ENCODE measurements at places on chromosomes 5 and 9.

GRCh38 chr5:122019919-122020590 is 58.0 kb downstream of the LOX start:
- no peak for DNase-seq

DNA sequence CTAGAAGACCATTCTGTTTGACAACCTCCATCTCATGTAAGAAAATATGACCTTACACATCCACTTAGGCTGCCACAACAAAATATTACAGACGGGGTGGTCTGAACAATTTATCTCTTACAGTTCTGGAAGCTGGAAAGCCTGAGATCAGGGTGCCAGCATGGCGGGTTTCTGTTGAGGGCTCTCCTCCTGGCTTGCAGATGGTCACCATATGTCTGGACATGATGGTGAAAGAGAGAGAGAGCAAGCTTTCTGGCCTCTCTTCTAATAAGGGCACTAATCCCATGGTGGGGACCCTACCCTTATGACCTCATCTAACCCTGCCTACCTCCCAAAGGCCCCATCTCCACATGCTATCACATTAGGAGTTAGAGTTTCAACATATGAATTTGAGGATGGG is 66.0 kb downstream of the AMBP start:
- no peak for DNase-seq

GRCh38 chr5:76174101-76174500 is 90.9 kb downstream of the SV2C start:
- no peak for DNase-seq

GRCh38 chr5:53023969-53024368 is 34.8 kb downstream of the ITGA2 start:
- DNase-seq = no peak

GRCh38 chr5:122375801-122376200 is 63.8 kb downstream of the SNCAIP start:
- DNase-seq = no peak

DNA sequence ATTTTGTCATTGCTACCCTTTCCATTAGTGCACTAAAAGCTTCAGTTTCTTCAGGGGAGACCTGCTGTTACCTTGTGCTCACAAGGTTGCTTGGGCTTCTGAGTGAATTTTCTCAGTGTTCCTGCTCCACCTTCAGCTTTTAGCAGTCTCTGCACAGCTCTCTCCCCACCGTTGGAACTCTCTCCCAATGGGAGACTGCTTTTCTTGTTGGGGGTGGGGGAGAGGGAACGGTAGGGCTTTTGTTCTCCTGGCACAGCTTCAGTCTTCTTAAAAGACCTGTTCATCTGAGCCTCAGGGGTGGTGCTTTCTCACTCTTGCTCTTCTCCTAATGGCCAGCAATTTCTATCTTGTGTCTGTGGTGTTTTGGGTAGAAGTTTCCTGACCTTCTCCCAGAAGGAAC is 915.7 kb downstream of the EFNA5 start:
- DNase-seq = no peak

- DNase-seq = no peak
Measured at GRCh38 chr9:9091387-9091786, 1291.8 kb upstream of the DMAC1 start.

GRCh38 chr5:174309131-174309795 is 263.8 kb downstream of the NSG2 start:
- DNase-seq = no peak

GRCh38 chr9:91421971-91422757 is 1.5 kb downstream of the NFIL3 start:
- no peak for DNase-seq

- DNase-seq = no peak
Measured at GRCh38 chr9:16100537-16101091, 547.8 kb downstream of the CCDC171 start.

DNA sequence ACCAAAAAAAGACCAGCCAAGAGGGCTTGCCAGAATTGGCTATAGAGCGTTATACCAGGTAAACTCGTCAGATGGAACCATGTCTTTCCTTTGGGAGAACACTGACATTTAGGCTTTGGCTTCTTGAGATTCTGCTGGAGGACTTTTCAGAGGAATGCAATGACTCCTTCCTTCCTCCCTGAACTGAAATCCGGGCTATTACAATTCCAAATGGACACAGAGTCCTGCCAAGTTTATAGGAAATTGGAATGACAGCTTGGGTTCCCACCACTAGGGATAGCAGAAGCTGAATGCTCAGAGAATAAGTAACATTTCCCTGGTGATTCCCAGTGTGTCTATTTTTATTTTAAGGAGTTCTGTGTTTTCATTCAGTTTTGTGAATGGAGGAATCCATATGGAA is 143.0 kb downstream of the FGF1 start:
- DNase-seq = no peak

GRCh38 chr9:14270358-14271092 is 43.4 kb downstream of the NFIB start:
- DNase-seq = no peak

- DNase-seq = no peak
Measured at GRCh38 chr5:143932584-143932983, 120.6 kb downstream of the HMHB1 start.

DNA sequence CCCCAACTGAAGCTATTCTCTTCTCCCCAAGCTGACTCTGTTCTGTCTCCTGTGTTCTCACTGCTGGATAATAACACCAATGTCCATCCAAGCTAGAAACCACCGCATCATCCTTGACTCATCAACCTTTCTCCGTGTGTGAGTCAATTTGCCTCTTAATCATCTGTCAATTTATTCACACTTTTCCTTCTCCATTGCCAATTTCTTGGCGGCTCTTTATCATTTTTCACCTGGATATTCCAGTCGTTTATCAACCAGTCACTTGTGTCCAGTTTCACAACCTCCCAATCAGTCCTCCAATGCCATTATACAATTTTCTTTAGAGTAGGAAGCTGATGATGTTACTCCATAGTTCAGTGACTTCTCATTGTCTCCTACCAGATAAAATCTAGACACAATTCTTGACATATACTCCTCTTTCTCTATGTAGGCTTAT is 45.4 kb upstream of the LIFR start:
- no peak for DNase-seq

GRCh38 chr5:31990701-31991110 is 183.4 kb downstream of the GOLPH3 start:
- DNase-seq = no peak

GRCh38 chr5:143685246-143685815 is 126.6 kb upstream of the HMHB1 start:
- no peak for DNase-seq

DNA sequence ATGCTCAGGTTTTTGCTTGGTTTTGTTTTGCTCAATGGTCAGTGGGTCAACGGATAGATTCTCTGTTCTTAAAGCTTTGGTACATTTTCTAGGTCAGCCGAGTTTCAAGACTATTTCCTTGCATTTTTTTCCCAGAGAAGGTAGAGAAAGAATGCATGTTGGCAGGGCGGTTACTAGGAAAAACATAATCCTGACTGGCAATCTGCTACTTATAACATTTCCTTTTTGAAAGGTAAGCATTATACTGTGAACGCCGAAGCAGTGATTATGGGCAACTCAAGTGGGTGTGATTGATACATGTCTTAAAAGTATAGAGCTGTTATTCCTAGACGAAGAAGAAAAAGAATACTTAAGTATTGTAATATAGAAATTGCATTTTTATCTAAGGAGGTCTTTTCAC is 273.2 kb downstream of the MAST4 start:
- DNase-seq = no peak
